ENCODE measurements at places on chromosomes 7 and 10.

DNA sequence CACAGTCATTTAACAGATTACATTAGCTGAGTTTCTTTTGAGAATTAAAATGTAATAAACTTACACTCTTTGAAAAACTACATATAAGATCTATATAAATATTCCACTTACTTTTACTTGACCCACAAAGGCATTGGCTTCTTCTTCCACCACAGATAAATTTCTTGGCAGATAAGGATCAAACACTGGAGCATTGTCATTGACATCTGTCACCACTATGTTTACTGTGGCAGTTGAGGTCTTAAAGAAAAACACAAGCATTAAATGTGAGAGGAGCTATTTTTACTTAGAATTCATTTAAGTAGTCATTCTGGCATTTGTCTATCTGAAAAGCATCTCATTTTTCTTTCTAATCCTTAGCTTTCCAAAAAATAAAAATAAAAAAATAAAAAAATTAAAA, 734.4 kb downstream of the PCDH15 start:
- no peak for DNase-seq

DNA sequence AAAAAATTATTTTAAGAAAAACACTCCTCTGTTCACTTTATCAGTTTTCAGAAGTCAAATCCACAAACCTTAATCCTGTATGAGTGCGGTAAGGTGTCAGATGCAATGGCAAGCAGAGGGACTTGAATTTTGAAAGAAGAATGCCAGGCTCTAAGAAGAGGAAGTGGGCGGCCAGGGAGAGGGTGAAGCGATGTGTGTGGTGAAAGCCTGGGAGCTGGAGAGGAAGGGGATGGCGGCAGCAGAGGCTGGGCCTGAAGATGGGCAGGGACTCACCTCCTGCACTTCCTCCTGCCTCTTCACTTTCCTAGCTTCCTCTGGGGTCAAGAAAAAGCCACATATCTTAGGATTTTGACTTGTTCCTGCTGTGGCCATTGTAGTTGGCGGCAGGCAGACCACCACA, 609.6 kb downstream of the PARD3 start:
- DNase-seq = no peak

DNA sequence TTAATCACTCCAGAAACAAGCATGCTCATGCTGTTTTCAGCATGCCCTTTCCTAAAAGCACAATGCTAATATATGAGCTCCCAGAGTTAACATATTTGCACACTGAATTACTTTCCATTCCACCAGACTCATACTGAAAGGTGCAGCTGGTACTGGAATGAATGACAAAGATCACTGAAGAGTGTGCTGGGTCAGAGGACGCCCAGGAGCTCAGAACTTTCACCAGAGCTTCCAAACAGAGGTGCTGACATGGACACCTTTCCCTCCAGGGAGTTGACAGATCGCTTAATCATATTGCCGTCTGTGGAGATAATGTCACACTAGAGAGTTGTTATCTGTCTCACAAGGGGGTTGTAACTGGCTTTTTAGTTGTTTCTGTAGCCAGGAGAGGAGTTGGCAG, 292.9 kb downstream of the LHFPL3 start:
- no peak for DNase-seq

DNA sequence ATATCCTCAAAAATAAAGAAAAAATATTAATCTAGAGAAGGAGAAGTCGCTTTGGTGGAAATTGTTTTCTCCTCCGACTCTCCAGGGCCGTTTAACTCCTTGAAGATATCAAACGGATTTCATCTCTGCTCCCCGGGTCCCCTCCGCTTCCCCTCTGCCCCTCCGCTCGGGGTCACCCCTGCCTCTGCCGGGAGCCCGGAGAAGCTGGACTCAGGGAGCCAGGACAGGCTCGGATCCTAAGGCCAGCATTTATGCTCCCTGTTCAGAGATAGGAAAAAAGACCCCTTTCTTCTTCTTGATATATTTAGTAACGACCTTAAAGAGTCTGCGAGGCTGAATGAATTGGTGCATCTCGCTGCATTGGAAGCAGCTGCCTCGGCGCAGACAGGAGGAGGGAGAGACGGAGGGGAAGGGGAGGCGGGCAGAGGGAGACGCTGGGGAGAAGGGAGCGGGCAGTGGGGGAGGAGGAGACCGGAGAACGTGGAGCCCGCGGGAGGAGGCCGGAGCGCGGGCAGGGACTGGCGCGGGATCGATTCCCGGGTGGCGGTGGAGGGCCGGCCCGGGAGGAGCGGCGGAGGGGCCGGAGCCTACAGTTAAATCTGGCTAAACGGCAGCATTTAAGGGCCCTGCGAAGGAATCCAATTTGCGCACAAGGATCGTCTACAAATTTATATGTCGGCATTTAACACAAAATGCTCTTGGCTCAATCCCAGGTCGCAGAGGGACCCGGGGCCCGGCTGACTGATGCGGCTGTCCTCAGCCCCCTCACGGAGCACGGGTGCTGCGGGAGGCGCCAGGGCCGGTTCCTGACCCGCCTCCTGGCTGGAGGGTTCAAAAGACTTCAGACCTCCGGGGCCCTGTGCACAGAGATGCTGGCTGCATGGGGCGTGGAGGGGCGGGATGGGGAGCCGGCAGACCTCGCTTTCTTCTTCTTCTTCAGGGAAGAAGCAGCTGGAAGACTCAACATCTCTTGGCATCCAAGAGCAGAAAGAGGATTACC, 55.6 kb downstream of the CRTAC1 start:
- DNase-seq = no peak

GRCh38 chr7:83794829-83795228, 145.9 kb upstream of the SEMA3E start:
- DNase-seq = peak; percentile 10

- DNase-seq = no peak
Measured at GRCh38 chr7:129890090-129890489, 62.7 kb downstream of the UBE2H start.

DNA sequence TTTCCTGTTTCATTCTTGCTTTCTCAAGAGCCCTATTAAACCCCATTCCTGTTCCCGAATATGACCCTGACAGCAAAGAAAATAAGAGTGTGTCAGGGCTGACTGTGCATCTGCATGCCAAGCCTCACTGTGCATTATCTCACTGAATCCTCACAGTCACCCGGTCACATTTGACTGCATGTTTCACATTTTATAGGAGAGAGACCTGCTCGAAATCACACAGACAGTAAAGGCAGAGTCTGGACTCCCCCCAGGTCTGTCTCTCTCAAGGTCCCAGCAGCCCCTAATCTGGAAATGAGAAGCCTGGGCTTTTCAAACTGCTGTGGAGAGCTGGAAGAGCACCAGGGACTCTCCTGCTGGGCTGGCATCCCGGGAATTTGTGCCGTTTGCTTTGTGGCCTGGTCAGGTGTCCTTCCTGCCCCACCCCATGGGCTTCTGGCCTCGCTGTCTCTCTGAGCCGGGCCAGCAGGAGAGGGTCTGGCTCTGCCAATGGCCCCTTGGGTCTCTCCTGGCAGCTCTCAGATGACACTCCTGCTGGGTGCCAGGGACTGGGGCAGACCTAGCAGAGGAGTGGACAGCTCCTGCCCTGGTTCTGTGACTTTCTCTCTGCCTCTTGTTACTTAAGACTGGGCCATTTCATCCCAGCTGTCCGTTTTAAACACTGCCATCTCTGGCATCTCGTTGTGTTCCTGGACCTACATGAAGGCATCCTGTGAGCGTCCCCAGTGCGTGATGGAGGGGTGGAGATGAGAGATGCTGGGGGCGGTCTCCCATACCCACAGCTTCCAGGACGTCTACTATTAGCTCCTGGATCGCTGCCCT, 173.6 kb downstream of the ARHGAP12 start:
- no peak for DNase-seq

- no peak for DNase-seq
Measured at GRCh38 chr10:124453960-124454610, 4.2 kb upstream of the NKX1-2 start.

DNA sequence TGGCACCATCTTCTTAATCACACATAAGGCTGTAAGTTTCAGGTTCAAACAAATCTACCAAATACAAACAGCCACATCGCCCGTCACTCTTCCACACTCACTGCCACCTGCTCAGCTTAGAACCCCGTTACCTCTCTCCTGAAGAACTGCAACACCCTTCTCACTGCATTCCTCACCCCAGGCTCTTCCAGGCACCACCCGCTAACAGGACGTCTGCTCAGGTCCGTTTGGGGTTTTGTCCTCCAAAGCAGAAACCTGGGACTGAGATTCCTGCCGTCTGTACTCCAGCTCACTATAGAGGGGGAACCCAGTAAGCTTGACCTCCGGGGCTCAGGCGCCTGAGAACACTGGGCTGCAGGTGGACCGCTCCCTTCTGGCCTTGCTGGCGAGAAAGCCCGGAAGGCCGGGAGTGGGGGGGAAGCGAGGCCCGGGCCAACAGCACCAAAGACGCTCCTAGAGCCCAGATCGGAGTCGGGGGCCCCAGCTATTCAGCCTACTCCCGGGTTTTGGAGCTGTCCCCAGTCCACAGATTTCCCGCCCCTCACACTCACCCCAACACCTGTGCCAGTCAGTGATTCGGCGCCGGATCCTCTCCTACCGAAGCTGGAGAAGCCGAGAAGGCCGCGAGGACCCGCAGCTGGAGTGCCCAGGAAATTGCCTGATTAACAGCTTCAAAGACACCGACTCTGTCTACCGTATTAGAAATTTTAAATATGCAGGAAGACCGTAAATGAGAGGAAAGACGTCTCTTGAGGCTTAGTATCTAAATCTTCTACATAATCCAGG, at the start of gene AP3M1:
Gene AP3M1, minus strand, starts transcription at position 625 of the 786 bp plus-strand sequence. CDS start 12,449 bp downstream, outside the sequence.
- peak; percentile 92 for DNase-seq

DNA sequence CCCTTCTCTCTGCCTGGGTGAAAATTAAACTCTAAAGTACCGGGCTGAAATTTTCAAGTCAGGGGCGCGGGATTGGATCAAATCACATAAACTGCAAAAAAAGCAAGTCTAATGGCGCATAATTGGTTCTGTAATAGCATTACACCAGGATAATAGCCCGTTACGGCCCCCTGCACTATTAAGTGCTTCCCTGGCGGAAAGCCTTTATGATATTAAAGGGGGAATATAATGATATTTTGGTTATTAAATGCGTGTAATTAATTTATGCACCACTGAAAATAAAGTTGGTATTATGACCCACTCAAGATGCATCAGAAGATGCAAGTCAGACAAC, 744 bp upstream of the DRGX start:
- DNase-seq = no peak

GRCh38 chr10:624605-625332, 64.7 kb downstream of the DIP2C start:
- peak; percentile 73 for DNase-seq

DNA sequence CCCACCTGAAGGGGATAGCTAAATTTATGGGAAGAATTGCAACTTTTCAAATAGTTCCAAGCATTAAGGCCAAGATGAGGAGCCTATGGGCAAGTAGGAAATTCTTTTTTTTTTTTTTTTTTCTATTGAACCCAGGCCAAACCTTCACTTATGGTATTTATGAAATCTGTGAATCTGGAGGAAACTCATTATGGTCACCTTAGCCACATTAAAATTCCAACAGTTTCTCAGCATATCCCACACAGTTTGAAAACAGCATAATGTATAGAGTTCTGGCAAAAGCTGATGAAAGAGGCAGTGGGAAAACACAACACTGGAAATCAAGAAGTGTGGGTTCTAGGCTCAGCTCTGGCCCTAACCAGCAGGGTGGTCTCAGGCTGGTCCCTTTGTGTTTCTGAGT, 236.9 kb downstream of the PTEN start:
- DNase-seq = no peak

DNA sequence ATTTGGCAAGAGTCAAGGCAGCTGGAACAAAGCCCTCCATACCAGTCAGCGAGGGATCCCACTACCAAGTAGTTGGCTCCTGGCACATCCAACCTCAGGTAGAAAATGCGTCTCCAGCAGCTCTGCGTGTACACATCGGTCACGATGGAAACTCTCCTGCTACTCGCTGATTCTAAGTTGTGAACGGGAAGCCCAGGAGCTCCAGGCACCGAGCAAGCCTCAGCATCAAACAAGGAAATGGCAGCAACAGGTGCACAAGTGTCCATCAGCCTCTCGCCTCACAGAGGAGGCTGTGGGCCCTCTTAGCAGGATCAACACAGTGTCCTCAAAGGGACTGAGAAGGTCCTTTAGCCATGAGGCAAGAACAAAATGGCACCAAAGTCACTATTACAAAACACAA, 127.0 kb downstream of the TCERG1L start:
- DNase-seq = no peak

DNA sequence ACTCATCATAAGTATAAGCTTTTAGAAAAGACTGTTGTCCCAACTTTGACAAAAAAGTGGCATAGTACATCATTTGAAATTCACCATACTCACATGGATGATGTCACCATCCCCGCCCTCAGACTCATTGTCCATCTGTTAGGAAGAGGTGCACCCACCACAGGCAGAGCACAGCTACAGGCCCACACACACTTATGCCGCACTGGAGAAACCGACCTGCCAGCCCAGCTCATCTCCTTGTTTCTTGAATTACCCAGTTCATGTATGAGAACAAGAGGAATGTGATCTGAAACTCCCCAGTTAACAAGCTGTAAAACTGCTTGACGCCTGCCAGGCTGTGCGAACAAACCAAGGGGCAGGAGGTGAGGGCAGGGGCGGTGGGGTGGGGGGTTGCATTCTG, 312.0 kb downstream of the DPP6 start:
- DNase-seq = no peak

DNA sequence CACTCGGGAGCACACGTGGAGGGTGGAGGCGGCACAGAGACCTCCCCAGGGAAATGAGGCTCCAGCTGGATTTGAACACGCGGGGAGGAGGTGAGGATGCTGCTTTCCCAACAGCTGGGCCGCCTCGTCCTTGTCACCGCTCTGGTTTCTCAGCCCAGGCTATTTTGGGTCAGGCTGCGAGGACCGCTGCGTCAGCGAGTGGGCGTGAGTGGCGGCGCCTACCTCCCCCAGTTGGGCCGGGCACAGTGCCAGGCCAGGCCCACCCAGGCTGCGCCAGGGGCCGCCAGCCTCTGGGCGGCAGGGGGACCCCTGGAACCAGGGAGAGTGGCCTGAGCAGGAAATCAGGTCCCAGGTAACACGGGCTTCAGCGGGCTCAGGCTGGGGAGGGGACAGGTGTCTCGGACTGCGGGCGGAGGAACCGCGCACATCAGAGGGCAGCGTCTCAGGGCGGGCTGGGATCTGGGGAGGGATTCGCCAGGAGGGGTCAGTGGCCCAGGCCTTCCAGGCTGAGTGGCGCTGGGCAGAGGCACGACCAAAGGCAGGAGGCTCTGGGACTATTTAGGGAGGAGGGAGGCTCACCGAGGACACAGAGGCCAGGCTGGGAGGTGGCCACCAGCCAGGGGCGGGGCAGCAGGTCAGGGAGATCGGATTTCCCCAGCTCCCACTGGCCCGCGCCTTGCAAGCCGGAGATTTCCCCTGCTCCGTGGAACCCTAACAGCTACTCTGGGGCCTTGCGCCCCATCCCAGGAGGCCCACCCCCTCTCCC, 125.2 kb upstream of the RET start:
- no peak for DNase-seq

- no peak for DNase-seq
Measured at GRCh38 chr10:93198401-93199131, 124.9 kb downstream of the CYP26A1 start.

DNA sequence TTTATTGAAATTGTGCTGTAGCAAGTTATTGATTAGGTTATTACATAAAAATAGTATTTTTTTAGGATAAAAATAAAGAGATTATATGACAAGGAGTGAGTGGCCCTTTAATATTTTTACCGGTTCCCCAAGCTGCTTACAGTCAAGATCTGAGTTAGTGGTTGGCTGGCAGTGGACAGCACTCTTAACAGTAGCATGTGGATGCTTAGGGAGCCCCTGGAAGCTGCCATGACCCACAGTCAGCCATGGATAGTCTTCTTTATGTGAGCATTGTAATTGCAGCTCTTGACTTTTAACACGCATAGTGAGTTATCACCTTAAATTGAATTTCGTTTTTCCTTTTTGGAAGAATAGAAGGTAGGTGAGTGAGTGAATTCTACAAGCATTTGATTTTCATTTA, 22.1 kb downstream of the RAB18 start:
- DNase-seq = no peak
